Naive thymus-derived CD8-positive, alpha-beta T cell (primary cell): ENCODE measurements at places on chromosomes 16 and 17. TPM values are rescaled to one million over a fixed set of nuclear protein-coding genes. Genes with fewer than 3 reads are reported as not detected.

DNA sequence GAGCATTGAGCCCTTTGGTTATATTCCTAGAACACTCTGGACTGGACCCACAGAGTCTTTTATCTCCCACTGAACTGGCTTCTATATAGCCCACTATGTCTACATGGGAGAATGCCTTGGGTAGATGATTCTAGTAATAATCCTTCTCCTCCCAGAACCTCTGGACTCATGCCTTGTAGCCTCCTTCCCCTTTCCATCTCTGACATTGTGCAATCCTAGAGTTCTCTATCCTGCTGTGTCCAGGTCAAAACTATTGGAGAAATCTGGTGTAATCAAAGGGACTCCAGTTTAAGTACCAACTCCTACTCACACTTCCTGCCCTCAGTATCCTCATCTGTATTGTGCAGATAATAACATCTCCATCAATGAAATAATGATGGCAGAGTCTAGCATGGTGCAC is 9.1 kb downstream of the RCVRN start:
- H3K4me1 ChIP-seq = no peaks in the 10 kb centered on the region
- H3K27ac ChIP-seq = no peak overlapping the region
- no peak overlapping the region for H3K4me3 ChIP-seq
- DNase-seq = no peak
- no peaks in the 10 kb centered on the region for H3K36me3 ChIP-seq

GRCh38 chr16:57387598-57388354 is 15.5 kb downstream of the CX3CL1 start:
- H3K36me3 ChIP-seq = no peaks in the 10 kb centered on the region
- DNase-seq = no peak
- H3K27ac ChIP-seq = no peak overlapping the region
- H3K27me3 ChIP-seq = peaks cover 4% of the 10 kb centered on the region

GRCh38 chr16:89002851-89003830 is 26.1 kb upstream of the CBFA2T3 start:
- peaks cover 62% of the 10 kb centered on the region for H3K27me3 ChIP-seq
- peaks cover 22% of the 10 kb centered on the region for H3K4me1 ChIP-seq
- H3K4me3 ChIP-seq = no peak overlapping the region

Gene TBC1D3I
- total RNA-seq = 1.4 TPM

DNA sequence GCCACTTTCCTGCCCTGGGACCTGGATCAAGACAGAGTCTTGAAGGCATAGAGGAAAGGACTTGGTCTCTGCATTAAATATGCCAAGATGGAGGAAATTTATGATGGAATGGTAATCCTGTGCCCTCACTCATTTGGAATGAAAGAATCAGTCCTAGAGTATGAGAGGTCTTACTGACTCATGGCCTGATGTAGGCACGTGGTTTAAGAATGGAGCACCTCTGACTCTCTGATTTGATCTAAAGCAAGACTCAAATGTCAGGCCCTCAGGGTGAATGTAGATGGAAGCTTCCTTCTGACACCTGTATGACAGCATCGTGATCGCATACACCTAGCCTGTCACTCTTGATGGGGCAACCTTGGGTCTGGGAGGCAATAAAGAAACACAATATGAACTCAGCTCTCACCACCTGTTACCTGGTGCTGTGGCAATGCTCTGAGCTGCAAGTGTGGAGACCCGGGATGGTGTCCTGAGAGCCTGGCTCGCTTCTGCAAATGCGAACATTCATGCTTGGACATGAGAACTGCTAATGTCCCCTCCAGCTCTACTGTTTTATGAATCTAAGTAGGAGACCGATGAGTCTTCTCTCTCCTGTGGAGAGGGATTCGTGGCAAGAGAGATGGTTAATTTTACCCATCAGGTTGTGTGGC is 229.9 kb downstream of the ABCC12 start:
- no peak overlapping the region for H3K4me3 ChIP-seq
- H3K27ac ChIP-seq = no peak overlapping the region
- no peak for DNase-seq
- no peaks in the 10 kb centered on the region for H3K4me1 ChIP-seq
- H3K36me3 ChIP-seq = no peaks in the 10 kb centered on the region

DNA sequence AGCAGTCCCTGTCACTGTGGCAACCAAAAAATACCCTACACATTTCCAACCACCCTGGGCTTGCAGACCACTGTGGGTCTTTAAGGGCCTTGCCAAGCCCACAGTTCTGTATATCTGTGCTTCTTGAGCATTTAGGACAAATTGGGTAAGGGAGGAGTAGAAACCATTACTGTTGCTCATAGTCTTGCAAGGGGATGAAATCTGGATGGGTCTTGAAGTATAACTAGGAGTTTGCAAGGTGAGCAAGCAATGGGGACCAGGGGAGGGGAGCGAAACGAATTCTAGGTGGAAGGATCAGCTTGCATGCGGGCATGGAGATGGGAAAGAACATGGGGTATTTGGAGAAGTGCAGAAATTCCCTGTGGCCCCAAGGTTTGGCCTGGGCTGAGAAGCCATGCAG is 202.9 kb downstream of the RAB11FIP4 start:
- no peak overlapping the region for H3K4me3 ChIP-seq
- DNase-seq = no peak
- no peaks in the 10 kb centered on the region for H3K36me3 ChIP-seq
- H3K27me3 ChIP-seq = no peaks in the 10 kb centered on the region
- H3K4me1 ChIP-seq = no peaks in the 10 kb centered on the region

Gene CIBAR2
- total RNA-seq = not detected

Gene TP53TG3B
- total RNA-seq = not detected

- no peak for DNase-seq
- H3K4me1 ChIP-seq = no peaks in the 10 kb centered on the region
- no peak overlapping the region for H3K27ac ChIP-seq
- no peak overlapping the region for H3K4me3 ChIP-seq
- peaks cover 11% of the 10 kb centered on the region for H3K27me3 ChIP-seq
- H3K36me3 ChIP-seq = no peaks in the 10 kb centered on the region
These were observed 40.4 kb upstream of the ABCA5 start for GRCh38 chr17:69367298-69367697.

GRCh38 chr17:81040791-81041337 is 5.9 kb downstream of the BAIAP2 start:
- no peak overlapping the region for H3K27ac ChIP-seq
- H3K4me1 ChIP-seq = no peaks in the 10 kb centered on the region
- DNase-seq = no peak
- H3K27me3 ChIP-seq = no peaks in the 10 kb centered on the region

DNA sequence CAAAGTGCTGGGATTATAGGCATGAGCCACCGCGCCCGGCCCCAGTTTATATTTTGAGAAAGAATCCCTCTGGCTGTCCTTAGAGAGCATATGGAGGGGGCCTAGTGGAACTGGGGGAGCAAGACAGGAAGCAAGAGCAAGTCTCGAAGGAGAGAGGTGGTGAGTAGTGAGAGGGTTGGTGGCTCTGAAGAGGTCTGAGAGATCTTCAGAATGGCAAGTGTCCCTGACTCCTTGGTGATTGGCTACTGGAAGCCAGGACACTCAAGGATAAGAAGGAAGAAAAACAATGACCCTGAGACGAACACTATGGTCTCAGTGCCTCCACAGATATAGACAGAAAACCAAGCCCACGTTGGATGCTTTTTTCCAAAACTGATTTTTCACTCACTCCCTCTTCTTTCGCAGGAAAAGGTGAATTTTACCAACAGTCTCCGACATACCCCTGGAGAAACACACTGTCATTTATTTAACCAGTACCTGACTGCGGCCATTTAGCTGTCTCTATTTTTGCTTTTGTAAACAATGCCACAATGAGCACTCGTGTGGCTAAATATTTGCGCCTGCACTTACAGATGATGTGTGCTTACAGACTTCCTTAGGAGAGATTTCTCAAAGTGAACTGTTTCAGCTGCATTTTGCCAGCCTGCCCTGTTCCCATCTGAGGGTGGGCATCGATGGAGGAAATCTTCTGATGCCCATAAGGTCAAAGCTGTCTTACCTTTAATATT is 15.9 kb upstream of the DOK4 start:
- peak overlapping the region; percentile 73 for H3K27ac ChIP-seq
- no peak for DNase-seq
- no peaks in the 10 kb centered on the region for H3K27me3 ChIP-seq
- peaks cover 7% of the 10 kb centered on the region for H3K4me1 ChIP-seq
- H3K4me3 ChIP-seq = no peak overlapping the region

DNA sequence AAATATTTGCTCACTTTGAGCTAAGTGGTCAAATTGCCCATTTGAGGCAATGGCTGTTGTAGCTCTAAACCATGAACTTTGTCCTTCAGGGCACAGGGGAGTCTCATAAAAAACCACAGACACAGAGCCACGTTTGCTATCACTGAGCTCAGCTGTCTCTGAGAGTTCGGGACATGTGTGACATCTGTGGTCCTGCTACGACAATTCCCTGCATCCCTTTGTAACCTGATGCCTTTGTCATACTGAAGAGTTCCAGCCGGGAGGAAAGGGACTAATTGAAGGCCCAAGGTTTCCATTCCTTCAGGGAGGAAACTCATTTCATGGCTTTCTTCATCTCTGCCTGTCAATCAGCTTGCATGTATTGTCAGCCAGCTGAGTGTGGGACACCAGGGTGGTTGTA is 599.4 kb upstream of the CDH5 start:
- H3K36me3 ChIP-seq = no peaks in the 10 kb centered on the region
- H3K27me3 ChIP-seq = no peaks in the 10 kb centered on the region
- H3K27ac ChIP-seq = no peak overlapping the region
- no peak for DNase-seq
- H3K4me3 ChIP-seq = no peak overlapping the region
- no peaks in the 10 kb centered on the region for H3K4me1 ChIP-seq

DNA sequence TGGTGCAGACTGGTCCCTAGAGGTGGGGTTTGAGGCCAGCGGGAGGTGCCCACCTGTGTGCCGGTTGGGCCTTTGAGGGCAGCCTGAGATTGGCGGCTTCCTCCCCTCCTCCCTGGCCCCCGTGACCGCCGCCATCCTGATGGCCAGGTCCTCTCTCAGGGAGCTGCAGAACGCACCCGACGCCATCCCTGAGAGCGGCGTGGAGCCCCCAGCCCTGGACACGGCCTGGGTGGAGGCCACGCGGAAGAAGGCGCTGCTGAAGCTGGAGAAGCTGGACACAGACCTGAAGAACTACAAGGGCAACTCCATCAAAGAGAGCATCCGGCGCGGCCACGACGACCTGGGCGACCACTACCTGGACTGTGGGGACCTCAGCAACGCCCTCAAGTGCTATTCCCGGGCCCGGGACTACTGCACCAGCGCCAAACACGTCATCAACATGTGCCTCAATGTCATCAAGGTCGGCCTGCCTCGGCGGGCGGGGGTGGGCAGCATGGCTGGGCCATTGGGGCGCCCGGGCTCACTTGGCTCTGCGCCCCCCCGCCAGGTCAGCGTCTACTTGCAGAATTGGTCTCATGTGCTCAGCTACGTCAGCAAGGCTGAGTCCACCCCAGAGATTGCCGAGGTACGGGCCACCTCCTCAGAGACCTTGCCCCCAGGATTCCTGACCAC is 2.8 kb downstream of the GPS1 start:
- no peaks in the 10 kb centered on the region for H3K36me3 ChIP-seq
- H3K27ac ChIP-seq = no peak overlapping the region
- DNase-seq = no peak
- no peak overlapping the region for H3K4me3 ChIP-seq
- H3K27me3 ChIP-seq = no peaks in the 10 kb centered on the region
- peaks cover 14% of the 10 kb centered on the region for H3K4me1 ChIP-seq

Gene TM4SF5
- not detected for total RNA-seq

DNA sequence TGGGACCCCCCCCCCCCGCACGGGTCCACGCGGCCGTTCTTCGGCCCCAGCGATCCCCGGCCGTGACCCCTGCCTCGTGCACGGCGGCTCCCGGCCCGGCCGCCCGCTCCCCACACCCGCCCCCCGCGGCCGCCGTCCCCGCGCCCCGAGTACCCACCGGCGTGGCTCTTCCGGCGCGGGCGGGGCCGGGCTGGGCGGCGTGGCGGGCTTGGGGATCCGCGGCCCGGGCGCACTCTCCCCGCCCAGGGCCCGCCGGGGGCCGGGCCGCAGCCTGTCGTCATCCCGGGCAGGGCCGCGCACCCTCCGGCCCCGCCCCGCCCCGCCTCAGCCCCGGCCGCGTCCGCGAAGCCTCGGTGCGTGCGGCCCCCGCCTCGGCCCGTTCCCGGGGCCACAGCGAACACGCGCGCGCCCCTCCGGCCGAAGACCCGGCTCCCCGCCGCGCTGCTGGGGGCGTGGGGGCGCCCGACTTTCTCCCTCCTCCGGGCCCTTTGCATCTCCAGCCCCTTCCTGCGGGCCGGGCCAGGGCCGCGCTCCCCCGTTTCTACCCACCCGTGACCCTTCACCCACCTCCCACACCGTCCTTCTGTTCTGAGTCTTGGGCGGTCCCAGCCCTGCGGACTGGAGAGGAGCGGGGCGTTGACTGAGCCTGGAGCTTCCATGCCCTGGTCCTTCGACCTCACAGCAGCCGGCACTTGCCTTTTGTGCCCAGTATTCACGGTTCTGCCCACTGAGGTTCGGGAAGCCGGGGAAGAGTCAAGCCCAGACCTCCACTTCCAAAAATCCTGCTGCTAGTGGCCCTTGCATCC is 840 bp downstream of the MYO1C start:
- peak overlapping the region; percentile 78 for H3K4me3 ChIP-seq
- H3K27me3 ChIP-seq = no peaks in the 10 kb centered on the region
- no peaks in the 10 kb centered on the region for H3K36me3 ChIP-seq
- H3K4me1 ChIP-seq = peaks cover 40% of the 10 kb centered on the region

Gene AKAP10
- total RNA-seq = 70.7 TPM

Gene JUP
- total RNA-seq = 4.7 TPM

- no peaks in the 10 kb centered on the region for H3K27me3 ChIP-seq
- H3K27ac ChIP-seq = no peak overlapping the region
- no peaks in the 10 kb centered on the region for H3K4me1 ChIP-seq
- no peak overlapping the region for H3K4me3 ChIP-seq
These were observed 23.6 kb upstream of the DYNC1LI2 start for GRCh38 chr16:66774981-66775380.

DNA sequence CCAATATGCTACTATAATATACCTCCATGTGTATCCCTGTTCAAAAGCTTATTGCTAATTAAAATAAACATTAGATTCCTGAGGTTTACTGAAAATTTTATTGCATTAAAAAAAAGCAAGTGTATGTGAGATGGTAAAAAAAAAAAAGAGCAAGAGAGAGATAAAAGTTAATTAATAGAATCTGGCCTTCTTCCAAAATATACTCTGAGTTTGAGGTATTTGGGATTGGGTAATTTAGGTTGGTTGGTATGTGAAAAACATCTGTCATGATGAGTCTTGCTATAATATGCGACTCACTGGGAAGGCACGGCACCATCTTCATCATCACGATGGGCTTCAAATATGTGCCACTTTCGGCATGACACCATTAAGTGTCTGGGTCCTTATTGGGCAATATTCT is 711.1 kb upstream of the SOX9 start:
- no peak for DNase-seq
- no peaks in the 10 kb centered on the region for H3K36me3 ChIP-seq
- H3K27me3 ChIP-seq = no peaks in the 10 kb centered on the region

GRCh38 chr16:4273858-4274311 is 1.1 kb upstream of the TFAP4 start:
- peaks cover 6% of the 10 kb centered on the region for H3K4me1 ChIP-seq
- peak overlapping the region; percentile 87 for H3K4me3 ChIP-seq
- H3K27ac ChIP-seq = peak overlapping the region; percentile 71
- DNase-seq = peak; percentile 47
- H3K27me3 ChIP-seq = no peaks in the 10 kb centered on the region

DNA sequence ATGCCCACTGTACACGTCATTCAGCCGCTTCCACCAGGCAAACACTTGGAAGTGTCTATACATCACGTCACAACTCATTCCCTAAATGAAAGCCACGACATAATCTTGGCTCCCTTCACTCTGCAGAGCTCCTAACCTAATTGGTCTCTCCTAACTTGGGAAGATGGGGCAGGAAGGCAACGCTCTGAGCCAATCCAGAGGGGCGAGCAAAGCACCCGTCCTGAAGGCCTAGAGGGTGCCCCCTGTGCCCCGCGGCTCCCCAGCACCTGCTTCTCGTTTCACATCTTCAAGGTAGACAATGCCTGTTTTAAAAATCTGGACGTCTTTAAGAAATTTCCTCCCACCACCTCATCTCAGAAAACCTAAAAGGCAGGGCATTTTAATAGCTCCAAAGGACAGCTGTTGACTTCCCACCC is 1.0 kb downstream of the CSNK2A2 start:
- peak overlapping the region; percentile 79 for H3K27ac ChIP-seq
- peak overlapping the region; percentile 86 for H3K4me3 ChIP-seq
- peaks cover 49% of the 10 kb centered on the region for H3K4me1 ChIP-seq
